A549 treated with CpdA at 1 μM for 4 hours (cell line): ENCODE measurements at places on chromosomes 7 and 10. TPM values are rescaled to one million over a fixed set of nuclear protein-coding genes. Genes with fewer than 3 reads are reported as not detected.

The NCAPG2 gene
- 30.1 to 38.0 TPM (median 37.3 TPM) in 5 replicates for total RNA-seq

The SYT15B gene
- total RNA-seq, result 2.6 to 4.2 TPM (median 3.0 TPM) in 5 replicates

The HECW1 gene
- 10.9 to 14.2 TPM (median 12.0 TPM) in 5 replicates for total RNA-seq

The NOS3 gene
- total RNA-seq, result 0.18 to 0.47 TPM (median 0.34 TPM) in 5 replicates

The ZNF853 gene
- 1.9 to 3.0 TPM (median 2.2 TPM) in 5 replicates for total RNA-seq

The AKR1C8 gene
- 0.19 to 0.31 TPM in 2 of 5 replicates, not detected in the others for total RNA-seq

The CTBP2 gene
- total RNA-seq, result 101 to 118 TPM (median 113 TPM) in 5 replicates

The HYAL4 gene
- total RNA-seq, result 0.08 to 0.13 TPM (median 0.09 TPM) in 3 of 5 replicates, not detected in the others

The NUTM2A gene
- total RNA-seq, result 0.07 to 0.16 TPM (median 0.10 TPM) in 4 of 5 replicates, not detected in the other

The ARHGEF35 gene
- 0.22 to 0.40 TPM (median 0.27 TPM) in 5 replicates for total RNA-seq

The LRGUK gene
- total RNA-seq, result 0.16 to 0.76 TPM (median 0.37 TPM) in 5 replicates

The PPP1R3A gene
- total RNA-seq, result not detected in 5 replicates

The VWA2 gene
- total RNA-seq, result not detected in 5 replicates

The AASS gene
- 0.03 to 0.08 TPM (median 0.05 TPM) in 4 of 5 replicates, not detected in the other for total RNA-seq

The CDC123 gene
- 130 to 200 TPM (median 134 TPM) in 5 replicates for total RNA-seq

The ACTL6B gene
- not detected in 5 replicates for total RNA-seq

The TRPV5 gene
- not detected in 5 replicates for total RNA-seq

The UCMA gene
- not detected in 5 replicates for total RNA-seq

The TRIL gene
- not detected in 5 replicates for total RNA-seq

The SEMA4G gene
- total RNA-seq, result 8.7 to 10.3 TPM (median 9.3 TPM) in 5 replicates

The PON1 gene
- total RNA-seq, result 0.14 to 0.59 TPM (median 0.45 TPM) in 5 replicates

The C1QL3 gene
- not detected in 5 replicates for total RNA-seq

The MSS51 gene
- 0.40 to 0.58 TPM (median 0.48 TPM) in 5 replicates for total RNA-seq

The CALCR gene
- not detected in 5 replicates for total RNA-seq

The MICALL2 gene
- total RNA-seq, result 23.7 to 36.8 TPM (median 27.0 TPM) in 5 replicates

The CRTAC1 gene
- 0.96 to 1.7 TPM (median 1.4 TPM) in 5 replicates for total RNA-seq

The CH25H gene
- 0.03 to 0.13 TPM (median 0.09 TPM) in 3 of 5 replicates, not detected in the others for total RNA-seq

The CYP3A5 gene
- 1.4 to 1.9 TPM (median 1.6 TPM) in 5 replicates for total RNA-seq

The CYP2W1 gene
- 0.06 TPM in 1 of 5 replicates, not detected in the others for total RNA-seq

The LSM5 gene
- total RNA-seq, result 80.5 to 110 TPM (median 95.1 TPM) in 5 replicates

The IQUB gene
- 0.03 to 0.08 TPM (median 0.06 TPM) in 3 of 5 replicates, not detected in the others for total RNA-seq

The CYP2C19 gene
- total RNA-seq, result 0.02 TPM in 1 of 5 replicates, not detected in the others

The NEUROD6 gene
- total RNA-seq, result not detected in 5 replicates

The ABCA13 gene
- total RNA-seq, result 0.05 to 0.13 TPM (median 0.05 TPM) in 4 of 5 replicates, not detected in the other

The SH2D4B gene
- total RNA-seq, result 0.02 to 0.06 TPM in 2 of 5 replicates, not detected in the others

The CCL26 gene
- total RNA-seq, result 7.6 to 14.5 TPM (median 8.5 TPM) in 5 replicates

The SFTPA1 gene
- total RNA-seq, result not detected in 5 replicates

The FZD8 gene
- total RNA-seq, result 5.0 to 9.2 TPM (median 8.6 TPM) in 5 replicates

The SPDYE8 gene
- total RNA-seq, result not detected in 5 replicates

The RASSF4 gene
- total RNA-seq, result 1.1 to 1.7 TPM (median 1.3 TPM) in 5 replicates
